ENCODE measurements at places on chromosomes 5 and 9.

DNA sequence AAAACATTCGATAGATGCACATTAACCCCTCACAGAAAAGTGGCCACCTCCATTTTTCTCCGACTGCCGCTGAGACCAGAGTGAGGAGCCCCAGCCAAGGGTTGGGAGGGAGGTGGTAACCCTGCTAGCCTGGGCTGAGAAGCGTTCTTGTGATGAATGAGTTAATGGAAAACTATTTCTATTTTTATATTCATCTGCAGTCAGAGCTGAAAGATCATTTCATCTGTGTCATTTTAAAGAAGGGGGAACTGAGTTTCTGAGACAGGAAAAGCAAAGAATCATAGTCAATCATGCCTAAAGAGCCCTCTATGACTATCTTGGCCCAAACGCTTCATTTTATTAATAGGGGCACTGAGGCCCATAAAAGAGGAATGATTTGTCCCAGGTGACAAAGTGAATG lies 229.5 kb downstream of the PAPPA start:
- no peak for DNase-seq

GRCh38 chr9:129648092-129648763 lies 6.3 kb upstream of the ASB6 start:
- DNase-seq: no peak

DNA sequence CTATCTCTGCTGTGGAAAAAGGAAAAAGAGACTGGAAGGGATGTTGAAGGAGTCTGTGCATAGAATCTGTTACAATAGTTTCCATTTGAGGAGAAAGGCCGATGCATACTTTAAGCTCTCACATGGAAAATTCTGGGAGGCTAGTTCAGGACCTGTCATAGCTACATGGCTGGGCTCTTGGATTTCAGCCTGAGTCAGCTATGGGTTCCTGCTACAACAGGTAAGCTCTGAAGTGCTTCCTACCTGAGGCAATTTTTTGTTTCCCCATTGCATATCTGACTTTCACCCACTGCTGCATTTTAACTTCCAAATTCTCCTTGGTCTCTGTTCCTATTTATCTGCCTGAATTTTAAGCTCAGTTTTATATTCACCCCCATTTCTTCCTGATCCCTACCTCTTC lies 310.7 kb downstream of the RAB3C start:
- DNase-seq: no peak

- no peak for DNase-seq
These were observed 144.2 kb upstream of the CDH10 start for GRCh38 chr5:24788829-24789514.

GRCh38 chr5:42399702-42400101 lies 23.5 kb upstream of the GHR start:
- DNase-seq: no peak

GRCh38 chr5:139560752-139561654 lies at the start of gene UBE2D2:
Gene UBE2D2, plus strand, starts transcription at chr5:139561339. Its CDS starts 453 bp downstream, at chr5:139561792.
- DNase-seq: peak; percentile 96

- no peak for DNase-seq
These were observed 6.9 kb downstream of the IL17B start for GRCh38 chr5:149372076-149372795.

DNA sequence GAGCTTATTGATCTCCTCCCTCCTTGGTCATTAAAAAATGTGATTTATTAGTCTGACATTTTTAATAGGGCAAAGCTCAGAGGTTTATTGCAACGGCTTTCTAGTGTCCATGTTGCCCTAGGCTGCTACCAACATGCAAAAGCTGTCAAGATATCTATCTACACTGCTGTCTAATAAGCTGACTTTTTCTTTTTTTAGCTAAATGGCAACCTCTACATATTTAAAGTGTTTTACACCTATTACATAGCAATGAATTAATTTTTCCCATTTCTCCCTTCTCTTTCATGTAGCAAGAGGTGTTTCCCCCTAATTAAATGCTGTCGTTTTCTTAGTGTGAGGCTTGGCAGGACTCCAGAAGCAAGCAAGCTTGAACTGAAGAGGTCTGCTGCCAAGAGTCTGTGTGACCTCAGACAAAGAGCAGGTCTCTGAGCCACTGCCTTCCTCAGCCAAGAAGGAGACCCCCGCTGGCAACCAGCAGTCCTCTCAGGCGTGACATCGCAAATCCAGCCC lies 79.4 kb downstream of the GAS1 start:
- DNase-seq: no peak

DNA sequence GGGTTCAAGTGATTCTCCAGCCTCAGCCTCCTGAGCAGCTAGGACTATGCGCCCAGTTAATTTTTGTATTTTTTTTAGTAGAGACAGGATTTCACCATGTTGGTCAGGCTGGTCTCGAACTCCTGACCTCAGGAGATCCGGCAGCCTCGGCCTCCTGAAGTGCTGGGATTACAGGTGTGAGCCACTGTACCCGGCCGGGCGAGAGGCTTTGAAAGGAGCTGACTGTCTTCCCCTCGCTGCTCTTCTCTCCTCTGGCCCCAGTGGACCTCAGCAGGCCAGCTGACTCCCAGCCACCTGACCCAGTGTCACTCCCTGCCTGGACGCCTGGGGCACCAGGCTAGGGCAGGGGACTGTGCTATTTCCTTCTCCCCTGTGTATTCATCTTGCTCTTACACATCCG lies 89.5 kb upstream of the ANKRD55 start:
- no peak for DNase-seq

DNA sequence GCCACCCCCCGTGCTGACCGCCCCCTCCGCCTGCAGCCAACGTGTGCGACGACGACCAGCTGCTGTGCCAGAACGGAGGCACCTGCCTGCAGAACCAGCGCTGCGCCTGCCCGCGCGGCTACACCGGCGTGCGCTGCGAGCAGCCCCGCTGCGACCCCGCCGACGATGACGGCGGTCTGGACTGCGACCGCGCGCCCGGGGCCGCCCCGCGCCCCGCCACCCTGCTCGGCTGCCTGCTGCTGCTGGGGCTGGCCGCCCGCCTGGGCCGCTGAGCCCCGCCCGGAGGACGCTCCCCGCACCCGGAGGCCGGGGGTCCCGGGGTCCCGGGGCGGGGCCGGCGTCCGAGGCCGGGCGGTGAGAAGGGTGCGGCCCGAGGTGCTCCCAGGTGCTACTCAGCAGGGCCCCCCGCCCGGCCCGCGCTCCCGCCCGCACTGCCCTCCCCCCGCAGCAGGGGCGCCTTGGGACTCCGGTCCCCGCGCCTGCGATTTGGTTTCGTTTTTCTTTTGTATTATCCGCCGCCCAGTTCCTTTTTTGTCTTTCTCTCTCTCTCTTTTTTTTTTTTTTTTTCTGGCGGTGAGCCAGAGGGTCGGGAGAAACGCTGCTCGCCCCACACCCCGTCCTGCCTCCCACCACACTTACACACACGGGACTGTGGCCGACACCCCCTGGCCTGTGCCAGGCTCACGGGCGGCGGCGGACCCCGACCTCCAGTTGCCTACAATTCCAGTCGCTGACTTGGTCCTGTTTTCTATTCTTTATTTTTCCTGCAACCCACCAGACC lies 80.2 kb downstream of the NTNG2 start:
- peak; percentile 37 for DNase-seq

- DNase-seq: no peak
These were observed 318.0 kb downstream of the TAF11L14 start for GRCh38 chr5:17952231-17952630.
